A549 treated with ZK216348 at 1 μM for 4 hours (cell line): ENCODE measurements at places on chromosomes 12 and 14. TPM values are rescaled to one million over a fixed set of nuclear protein-coding genes. Genes with fewer than 3 reads are reported as not detected.

TSPAN19 gene
- 0.17 TPM in 1 of 5 replicates, not detected in the others for total RNA-seq

GYS2 gene
- 0.05 to 0.15 TPM (median 0.09 TPM) in 3 of 5 replicates, not detected in the others for total RNA-seq

TAS2R43 gene
- total RNA-seq = not detected in 5 replicates

NFKBIA gene
- 127 to 175 TPM (median 172 TPM) in 5 replicates for total RNA-seq
